ENCODE measurements at places on chromosomes 1 and 21. TPM values are rescaled to one million over a fixed set of nuclear protein-coding genes. Genes with fewer than 3 reads are reported as not detected.

ASAP3 gene
- total RNA-seq = 23.9 TPM

TCP10L gene
- total RNA-seq = 3.8 TPM

FCMR gene
- 1.3 TPM for total RNA-seq

SYPL2 gene
- 26.8 TPM for total RNA-seq

GBP6 gene
- 0.14 TPM for total RNA-seq

GJA8 gene
- not detected for total RNA-seq

LCE1E gene
- total RNA-seq = not detected

SIK1 gene
- 19.3 TPM for total RNA-seq

SPRR4 gene
- not detected for total RNA-seq

C1QTNF12 gene
- total RNA-seq = 1.3 TPM

GRCh38 chr1:183472488-183473216 is at the start of gene SMG7:
TSS of gene SMG7 (plus strand) at chr1:183472499. CDS start at chr1:183472621, 122 bp downstream.
- peak; percentile 32 for DNase-seq

GRCh38 chr1:3071565-3072390 is 2.8 kb downstream of the PRDM16 start:
- no peak for DNase-seq

DNA sequence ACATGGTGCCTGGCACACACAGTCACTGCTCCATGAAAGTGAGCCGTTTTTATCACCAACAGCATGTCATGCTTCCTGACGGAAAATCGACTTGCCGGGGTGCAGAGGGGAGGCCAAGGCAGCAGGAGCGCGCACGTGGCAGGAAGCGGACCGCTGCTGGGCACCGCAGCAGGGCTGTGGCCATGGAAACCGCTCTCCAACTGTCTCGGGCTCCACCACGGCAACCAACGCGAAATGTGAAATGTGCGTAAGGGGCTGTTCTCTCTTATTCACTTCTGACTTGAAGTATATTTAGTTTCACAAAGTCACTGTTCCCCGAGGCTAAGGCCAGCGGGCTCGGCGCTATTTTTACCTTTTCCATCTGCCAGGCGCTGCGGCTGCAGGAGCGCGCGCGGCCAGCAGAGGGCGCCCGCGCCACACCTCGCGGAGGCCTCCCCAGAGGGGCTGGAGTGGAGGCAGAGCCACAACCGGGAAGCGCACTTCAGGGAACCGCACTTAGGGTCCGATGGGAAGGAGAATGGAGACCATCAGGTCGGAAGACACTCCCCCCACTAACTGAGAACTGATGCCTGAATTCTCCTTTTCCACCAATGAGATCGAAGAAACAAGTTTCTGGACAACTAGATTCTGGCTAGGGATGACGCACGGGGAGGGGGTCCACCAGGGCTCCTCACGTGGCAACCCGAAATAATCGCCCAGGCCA is 19.7 kb downstream of the RCC2 start:
- peak; percentile 81 for DNase-seq

- no peak for DNase-seq
These were observed 135.3 kb downstream of the RUNX1 start for GRCh38 chr21:34913811-34914210.

GRCh38 chr1:147840909-147841308 is 61.7 kb upstream of the GJA8 start:
- no peak for DNase-seq

- peak; percentile 14 for DNase-seq
These were observed 165.0 kb downstream of the TRIM33 start for GRCh38 chr1:114345930-114346479.

DNA sequence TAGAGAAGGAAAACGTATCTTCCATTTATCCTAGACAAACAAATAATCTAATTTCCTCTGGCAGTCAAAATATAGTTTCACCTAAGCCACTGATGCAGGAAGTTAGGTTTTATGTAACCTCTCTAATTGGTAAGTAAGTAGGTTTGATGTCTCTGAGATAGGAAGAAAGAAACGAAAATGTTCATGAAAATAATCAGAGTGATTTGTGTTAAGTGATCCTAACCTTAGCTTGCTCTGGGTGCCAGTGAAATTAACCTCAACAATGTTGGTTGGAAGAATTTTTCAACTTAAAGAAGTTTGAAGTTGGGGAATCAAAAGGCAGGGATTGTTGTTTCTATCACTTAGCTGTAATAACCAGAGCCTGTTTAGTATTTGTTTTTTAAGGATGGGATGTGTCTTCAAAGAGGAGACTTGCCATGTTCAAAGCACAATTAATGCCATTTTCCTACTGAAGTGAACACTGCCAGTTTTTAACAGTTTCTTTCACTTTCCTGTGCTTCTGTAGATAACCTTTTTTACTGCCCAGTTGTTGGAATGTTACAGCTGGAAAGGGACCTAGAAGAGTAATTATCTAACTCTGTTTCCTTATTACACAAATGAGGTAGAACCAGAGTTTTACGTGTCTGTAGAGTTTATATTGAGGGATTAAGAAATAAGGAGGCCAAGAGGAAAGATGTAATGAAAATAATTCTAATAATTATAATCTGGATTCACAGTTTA is 18.4 kb downstream of the HIPK1 start:
- DNase-seq = no peak

DNA sequence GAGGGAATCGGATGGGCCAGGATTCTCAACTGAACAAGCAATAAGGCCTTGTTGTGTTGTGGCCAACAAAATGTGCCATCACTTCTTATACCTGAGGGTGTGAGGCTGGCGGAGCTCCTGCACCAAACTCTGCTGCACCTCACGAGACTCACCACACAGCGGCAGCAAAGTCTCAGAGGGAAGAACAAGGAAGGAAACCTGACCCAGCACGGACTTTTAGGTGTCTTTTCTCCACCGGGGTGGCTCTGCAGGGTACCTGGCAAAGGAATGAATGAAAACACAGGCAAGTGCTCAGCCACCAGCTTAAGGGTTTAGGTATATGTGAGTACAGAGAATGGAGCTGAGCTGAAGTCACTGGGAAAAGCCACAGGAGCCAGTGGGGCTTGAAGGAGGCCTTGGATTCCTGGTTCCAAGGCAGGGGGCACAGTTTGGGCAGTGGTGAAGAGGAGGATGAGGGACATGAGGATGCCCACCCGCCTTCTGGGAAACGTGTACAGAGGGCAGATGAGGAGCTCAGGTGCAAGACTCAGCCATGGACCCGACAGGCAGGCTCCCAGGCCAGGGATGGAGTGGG is 31.1 kb upstream of the HSD3B1 start:
- DNase-seq = peak; percentile 22

DNA sequence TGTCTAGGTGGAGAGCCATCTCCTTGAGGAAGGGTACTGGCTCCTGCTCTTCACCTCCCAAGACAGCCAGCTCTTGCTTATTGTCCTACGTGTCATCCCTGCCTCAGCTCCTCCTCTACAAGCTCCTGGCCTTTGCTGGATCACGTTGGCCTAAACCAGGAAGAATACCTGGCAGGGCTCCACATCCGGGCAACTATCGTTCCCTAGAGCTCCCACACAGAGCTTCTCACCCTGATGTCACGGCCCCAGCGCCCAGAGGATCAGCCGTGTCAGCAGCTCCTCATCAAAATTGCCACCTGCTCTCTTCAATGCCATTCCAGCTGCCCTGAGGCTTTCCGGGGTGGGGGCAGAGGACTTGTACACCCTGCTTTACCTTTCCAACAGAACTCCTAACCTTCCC is 1.9 kb upstream of the TPM3 start:
- peak; percentile 25 for DNase-seq

DNA sequence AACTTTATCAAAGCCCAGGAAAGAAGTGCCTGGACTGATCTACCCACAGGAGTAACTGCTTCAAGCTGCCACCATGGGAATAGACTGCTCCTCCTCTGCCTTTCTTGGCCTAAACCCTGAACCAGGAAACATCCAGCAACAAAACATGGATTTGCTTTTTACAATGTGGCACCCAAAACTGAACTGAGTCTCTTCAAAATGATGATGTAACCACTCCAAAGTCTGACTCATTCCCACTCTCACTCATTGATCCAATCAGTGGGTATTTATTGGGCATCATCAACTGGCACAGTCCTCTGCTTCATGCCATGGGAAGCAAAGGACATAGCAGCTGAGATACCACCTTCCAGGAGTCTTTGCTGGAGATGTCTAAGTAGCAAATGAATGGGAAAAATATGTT is 23.5 kb downstream of the CYP4A22 start:
- no peak for DNase-seq

- DNase-seq = no peak
These were observed 407.8 kb downstream of the PTPRC start for GRCh38 chr1:199046618-199047017.

GRCh38 chr1:117814856-117815797 is 114.3 kb downstream of the GDAP2 start:
- no peak for DNase-seq

DNA sequence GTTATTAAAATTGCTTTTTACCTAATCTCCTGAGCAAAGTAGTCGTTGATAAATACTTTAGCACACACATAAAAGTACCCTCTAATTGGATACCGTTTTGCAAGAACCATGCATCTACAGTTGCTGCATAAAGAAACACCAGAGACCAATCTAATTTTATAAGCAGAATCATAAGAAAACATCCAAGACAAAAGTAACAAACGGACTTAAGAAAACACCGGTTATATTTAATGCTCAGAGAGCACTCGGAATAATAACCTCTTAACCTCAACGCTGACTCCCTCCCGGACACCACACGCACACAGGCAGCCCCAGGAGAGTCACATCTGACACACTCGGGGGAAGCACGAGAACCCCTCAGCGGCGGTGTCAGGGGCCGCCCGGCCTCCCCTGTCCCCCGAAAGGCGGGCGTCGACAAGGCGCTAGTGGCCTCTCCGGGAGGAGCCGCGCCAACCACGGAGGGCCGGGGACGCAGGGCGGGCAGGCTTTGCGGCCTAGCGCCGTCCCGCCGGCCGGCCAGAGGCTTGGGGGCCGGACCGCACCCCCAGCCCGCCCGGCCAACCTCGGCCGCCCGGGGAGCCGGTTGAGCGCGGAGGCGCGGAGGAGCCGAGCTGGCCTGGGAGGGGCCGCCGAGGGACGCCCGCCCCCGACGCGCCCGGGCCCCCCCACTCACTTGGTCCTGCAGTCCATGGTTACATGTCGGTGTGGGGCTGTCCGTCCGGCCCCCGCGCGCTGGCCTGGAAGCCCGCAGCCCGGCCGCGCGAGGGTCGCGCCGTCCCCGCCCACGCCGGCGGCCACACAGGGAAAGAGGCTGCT is 606 bp downstream of the DENND1B start:
- peak; percentile 51 for DNase-seq

GRCh38 chr1:244154872-244155531 is 103.9 kb downstream of the ZBTB18 start:
- no peak for DNase-seq

- no peak for DNase-seq
These were observed 22.9 kb downstream of the HYI start for GRCh38 chr1:43430831-43431230.

DNA sequence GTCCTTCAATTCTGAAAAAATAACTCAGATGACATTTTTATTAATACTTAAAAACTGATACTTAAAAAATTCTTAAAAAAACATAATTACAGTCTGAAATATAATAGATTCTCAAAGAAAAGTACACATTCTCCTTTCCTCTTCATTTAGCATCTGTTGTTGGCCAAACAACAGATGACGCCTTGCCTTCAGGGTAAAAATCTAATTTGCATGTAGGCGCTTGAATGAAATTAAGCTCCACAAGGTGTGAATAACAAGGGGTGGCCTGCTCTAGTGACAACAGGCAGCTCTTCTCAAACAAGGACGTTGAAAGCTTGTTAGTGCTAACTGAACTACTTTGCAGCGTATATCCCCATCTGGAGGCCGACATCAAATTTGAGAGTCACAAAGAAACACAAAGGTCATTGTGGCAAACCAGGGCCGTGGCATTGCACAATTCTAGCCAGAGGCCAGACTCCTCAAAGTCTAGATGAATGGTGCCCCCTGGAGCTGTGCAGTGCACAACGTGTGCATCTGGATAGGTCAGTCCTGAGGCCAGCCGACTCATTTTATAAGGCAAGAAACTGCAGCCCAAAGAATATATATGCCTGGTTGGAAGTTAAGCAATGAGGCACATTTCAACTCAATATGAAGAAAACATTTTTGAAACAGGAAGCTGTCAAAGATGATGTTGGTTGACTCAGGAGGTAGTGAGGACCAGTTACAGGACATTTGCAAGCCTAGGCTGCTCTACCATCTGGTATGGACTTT is 459.2 kb upstream of the RUNX1 start:
- DNase-seq = peak; percentile 50

DNA sequence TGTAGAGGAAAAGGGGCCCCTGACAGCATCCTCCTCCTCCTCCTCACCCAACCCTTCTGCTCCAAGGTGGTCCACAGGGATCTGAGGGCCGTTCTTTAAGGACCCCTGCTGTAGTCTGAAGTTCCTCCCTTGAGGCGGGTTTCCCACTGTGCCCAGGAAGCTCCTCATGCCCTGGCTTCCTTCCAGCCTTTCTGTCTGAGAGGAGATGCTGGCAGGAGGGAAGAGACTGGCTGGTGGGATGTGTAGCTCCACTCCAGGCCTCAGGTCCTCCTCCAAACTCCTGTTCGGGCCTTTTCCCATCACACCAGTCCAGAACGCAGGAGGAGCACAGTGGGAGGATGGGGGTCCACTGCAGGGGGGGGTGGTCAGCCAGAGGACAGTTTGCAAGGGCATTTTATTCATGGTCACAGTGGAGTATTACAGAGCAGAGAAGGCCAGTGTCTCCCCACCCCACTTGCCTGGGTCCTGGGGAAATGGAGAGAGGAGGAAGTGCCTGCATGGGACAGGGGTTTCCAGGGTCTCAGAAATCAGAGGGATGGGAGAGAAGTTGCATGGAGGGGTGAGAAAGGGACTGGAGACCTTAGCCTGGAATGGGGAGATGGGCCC is 7.8 kb downstream of the ETV3L start:
- DNase-seq = no peak

- DNase-seq = no peak
These were observed 130.9 kb downstream of the CD247 start for GRCh38 chr1:167387251-167387910.

DNA sequence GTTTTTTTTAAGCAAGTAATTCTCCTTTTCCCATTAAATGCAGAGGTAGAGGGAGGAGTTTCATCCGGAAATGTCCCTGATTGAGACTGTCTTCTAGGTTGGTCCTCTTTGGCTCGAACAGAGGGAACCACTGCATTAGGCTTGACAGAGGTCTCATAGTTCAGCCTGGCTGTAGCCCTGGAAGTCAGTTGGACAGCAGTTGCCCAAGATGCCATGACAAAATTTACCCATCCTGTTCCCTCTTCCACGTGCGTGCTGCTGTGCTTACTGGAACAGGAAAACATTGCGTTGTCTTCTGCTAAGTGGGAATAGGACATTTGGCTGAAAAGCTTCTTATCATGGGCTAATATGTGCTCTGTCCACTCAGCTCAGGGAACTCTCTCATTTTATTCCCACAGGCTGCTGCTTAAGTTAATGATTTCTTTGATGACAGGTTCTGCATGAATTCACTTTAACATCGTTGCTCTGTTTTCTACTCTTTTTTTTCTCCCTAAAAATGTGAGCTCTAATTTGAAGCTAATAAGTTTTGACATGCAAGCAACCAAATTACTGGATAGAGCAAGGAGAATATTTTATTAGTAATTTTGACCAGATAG is 18.0 kb downstream of the KCNK1 start:
- no peak for DNase-seq

- no peak for DNase-seq
These were observed 4.6 kb downstream of the MYCL start for GRCh38 chr1:39896909-39897685.

Measured in heart right ventricle (tissue), 16 donors.